ENCODE measurements at places on chromosomes 5 and 9.

DNA sequence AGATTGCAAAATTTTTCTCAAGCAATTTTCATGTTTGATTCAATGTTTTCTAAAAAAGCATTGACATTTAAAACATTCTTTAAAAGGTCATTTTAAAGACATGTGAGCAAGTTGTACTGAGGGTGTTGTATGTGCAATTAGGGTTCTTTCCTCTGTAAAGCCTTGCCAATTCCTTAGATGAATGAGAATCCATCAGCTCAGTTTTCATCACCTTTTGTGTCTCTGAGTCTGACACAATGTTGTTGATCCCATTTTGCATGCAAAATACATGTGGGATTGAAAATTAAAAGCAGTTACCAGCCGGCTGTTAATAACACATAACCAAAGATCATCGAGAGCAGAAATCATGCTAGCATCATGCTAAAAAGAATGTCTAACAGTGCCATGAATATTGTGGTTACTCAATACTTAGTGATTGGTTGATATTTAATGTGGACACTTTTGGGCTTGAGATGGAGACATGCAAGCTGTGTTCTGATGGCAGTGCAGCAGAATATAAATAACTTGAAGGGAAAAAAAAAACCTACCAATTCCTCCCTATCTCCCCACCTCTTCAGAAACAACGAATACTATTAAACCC lies 57.7 kb downstream of the FGF10 start:
- no peak for DNase-seq

- DNase-seq, result peak; percentile 96
Measured at GRCh38 chr5:176536132-176536901, 885 bp downstream of the RNF44 start.

GRCh38 chr5:59209758-59210359 lies 627.0 kb downstream of the RAB3C start:
- no peak for DNase-seq

DNA sequence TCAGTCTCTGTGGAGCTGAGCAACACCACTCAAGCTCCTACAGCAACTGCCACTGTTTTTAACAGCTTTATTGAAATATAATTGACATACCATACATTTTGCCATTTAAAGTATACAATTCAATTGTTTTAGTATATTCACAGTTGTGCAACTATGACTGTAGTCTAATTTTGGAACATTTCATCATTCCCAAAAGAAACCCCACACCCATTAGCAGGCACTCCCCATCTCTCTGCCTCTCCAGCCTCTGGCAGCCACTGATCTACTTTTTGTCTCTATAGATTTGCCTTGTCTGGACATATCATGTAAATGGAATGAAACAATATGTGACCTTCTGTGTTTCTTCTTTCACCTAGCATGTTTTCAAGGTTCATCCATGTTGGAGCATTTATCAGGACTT lies 43.5 kb downstream of the RUSC2 start:
- no peak for DNase-seq

DNA sequence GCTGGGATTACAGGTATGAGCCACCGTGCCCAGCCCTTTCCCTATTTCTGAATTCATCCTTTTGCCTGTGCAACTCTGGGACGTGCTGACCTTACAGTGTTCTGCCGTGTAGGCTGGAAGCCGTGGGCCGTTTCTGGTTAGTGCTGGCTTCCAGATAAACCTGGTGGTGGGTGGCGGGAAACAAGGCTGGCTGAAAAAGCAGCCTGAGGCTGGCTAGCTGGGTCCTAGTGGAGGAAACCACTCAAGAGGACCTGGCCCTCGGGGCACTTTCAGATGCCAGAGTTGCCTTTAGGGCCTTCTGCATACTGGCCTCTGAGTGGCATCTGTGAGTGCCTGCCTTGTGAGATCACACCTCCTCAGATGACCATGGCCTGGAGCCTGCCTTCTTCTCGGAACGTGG lies 26.9 kb downstream of the GALNT12 start:
- no peak for DNase-seq

- DNase-seq, result no peak
Measured at GRCh38 chr5:14213813-14214585, 70.9 kb downstream of the TRIO start.

DNA sequence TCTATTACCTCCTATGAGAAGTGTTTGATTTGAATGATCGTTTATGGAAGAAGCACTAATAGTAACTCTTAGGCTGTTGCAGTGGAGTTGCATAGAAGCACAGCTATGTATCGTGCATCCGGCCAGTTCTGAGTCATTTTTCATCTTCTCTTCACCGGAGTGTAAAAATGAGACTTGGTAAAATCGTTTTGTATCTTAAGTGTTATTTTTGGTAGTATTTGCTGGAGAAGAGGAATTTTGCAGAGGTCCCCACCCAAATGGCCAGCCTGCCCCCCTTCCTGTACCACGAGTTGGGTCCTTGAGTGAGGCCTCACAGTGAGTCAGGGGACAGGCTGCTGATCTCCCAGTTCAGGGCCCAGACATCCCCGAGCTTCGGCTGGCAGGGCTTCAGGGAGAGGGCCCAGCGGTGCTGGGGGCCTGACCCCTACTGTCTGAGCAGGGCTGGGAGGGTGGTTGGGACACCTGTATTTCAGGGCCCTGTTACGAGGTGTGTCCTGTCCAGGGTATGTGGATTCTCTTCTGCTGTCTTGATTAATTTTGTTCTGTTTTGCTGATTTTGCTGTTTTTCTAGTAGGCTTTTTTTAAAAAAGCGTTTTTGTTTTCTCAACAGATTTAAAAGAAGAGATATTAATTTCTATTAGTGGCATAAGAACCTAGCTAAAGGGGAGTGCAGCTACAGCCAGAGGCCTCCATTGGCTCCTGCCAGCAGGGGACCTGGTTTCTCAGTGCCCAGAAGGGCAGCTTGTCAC lies 210.8 kb downstream of the TRIO start:
- no peak for DNase-seq

DNA sequence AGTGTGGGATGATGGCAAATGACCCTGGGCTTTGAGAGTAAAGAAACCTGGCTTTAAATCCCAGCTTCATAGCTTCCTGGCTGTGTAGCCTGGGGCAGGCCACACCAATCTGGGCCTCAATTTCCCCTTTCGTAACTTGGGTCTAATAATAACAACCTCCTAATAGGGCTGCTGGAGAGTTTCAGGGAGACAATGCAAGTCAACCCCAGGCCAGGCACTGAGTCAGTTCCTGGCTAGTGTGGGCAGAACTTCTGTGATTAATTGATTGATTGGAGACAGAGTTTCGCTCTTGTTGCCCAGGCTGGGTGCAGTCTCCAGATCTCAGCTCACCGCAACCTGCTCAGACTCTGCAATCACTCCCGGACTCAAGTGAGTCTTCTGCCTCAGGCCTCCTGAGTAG lies 3.3 kb upstream of the SH2D3C start:
- DNase-seq, result no peak

GRCh38 chr5:40603378-40603777 lies 76.3 kb upstream of the PTGER4 start:
- no peak for DNase-seq

DNA sequence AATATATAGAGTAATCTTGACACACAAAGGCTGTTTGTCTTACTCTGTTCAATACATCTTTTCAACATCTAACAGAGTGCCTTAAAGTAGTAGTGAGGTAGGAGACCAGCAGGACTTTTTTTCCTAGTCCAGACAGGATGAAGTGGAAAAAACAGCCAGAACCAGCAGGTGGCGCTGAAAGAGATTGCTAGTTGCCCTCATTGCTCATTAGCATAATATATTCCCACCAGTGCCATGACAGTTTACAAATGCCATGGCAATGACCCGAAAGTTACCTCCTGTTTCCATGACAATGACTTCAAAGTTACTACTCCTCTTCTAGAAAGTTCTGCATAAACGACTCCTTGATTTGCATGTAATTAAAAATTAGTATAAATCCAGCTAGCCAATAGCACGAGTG lies 387.4 kb downstream of the ACTL7B start:
- peak; percentile 66 for DNase-seq

GRCh38 chr9:129567329-129567728 lies 53.6 kb downstream of the C9orf50 start:
- DNase-seq, result no peak

- DNase-seq, result peak; percentile 94
Measured at GRCh38 chr9:99819123-99819855, 2.4 kb upstream of the NR4A3 start.

- no peak for DNase-seq
Measured at GRCh38 chr5:108813673-108814072, 66.0 kb downstream of the FER start.

- no peak for DNase-seq
Measured at GRCh38 chr9:70119786-70120185, 76.1 kb downstream of the MAMDC2 start.

GRCh38 chr9:121778252-121779225 lies 127.1 kb downstream of the DAB2IP start:
- DNase-seq, result no peak

- DNase-seq, result no peak
Measured at GRCh38 chr5:143241892-143242291, 161.6 kb downstream of the NR3C1 start.

DNA sequence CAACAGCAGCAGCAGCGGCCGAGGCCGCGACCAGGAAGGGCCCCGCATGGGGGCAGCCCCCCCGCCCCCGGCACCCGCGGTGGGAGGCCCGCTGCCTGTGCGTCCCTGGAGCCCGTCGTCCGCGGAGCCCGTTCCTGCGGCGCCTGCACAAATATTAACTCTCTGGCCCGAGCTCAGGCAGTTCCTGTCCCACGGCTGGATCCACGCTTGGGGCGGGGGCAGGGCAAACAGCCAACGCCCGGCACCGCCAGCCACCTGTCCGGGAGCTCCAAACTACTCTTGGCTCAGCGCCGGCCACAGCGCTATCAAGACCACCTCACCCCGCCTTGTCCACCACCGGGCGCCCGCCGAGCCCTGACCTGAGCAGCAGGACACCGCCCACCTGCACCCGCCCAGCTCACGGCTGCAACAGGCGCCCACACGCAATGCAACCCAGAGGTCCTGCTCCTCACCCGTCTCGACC lies at the start of gene LRRC26:
LRRC26 (minus strand) TSS at position 156 of the 463 bp plus-strand sequence; CDS start at position 48, 108 bp downstream.
- DNase-seq, result no peak
